ENCODE measurements at places on chromosomes 12 and 14.

DNA sequence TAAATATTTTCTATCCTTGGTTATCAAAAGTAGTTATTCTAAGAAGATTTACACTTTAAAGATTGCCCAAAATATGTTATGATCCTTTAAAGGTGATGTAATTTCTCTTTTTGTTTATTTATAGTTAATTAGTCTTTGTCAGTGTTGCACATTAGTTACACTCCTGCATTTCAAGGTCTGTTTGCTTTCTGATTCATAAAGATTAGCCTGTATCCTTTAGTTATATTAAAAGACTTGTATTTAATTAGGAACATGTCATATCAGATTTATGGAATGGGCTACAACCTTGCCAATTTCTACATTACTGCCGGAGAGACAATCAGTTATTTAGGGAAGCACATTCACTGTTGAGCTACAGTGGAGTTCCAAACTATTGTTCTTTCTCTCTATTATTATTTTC, 3.5 kb downstream of the EPYC start:
- no peak for DNase-seq

- DNase-seq = no peak
These were observed 217.7 kb downstream of the PHETA1 start for GRCh38 chr12:111150921-111151840.

- no peak for DNase-seq
These were observed 37.7 kb downstream of the BEST3 start for GRCh38 chr12:69661386-69661785.

DNA sequence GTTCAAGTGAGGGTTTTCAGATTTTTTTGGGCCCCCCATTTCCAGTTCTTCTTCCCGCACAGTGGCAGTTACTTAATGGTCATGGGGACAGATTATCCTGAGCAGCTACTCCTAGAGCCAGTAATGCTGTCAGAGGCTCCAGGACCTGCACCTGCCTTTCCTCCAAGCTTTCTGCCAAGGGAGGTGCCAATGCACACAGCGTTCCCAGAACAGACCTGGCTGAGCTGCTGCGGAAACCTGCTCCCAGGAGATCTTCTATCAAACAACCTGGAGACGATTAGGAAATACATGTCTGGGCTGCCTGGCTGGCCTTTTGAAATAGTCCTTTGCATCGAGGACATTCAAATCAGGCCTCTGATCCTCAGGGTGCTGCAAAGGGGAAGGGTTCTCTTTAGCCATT, 120.9 kb downstream of the SLC8A3 start:
- DNase-seq = no peak

DNA sequence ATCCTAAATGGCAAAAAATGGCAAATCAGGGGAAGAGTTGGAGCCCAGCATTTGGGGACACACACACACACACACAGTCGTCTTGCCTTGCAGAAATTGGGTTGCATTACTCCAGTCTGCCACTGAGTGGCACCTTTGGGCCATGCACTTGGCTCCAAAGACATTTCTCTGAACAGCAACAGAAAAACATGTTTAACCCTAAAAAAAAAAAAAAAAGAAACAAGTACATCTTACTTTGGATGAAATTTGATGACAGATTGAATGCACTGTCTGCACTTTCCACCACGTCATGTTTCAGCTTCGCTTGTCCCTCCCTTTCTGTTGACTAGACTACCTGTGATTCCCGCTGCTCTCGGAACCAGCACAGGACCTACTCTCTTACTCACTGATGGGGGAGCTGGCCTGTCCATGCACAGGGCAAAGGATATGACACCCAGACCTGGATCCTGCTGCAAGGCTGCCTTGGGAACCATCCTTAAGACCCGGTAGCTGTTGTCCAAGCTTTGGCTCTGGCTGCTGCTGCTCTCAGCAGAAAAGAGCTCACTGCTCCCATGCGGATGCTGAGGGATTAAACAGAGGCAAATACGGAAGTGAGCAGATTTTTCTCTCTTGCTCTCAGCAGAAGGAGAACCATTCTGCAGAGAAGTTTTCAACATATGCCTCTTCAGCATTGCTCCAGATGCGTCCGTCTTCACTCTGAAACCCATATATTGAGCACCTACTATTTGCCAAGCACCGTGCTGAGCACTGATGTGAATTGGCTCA, 376.8 kb downstream of the DPF3 start:
- DNase-seq = peak; percentile 89

DNA sequence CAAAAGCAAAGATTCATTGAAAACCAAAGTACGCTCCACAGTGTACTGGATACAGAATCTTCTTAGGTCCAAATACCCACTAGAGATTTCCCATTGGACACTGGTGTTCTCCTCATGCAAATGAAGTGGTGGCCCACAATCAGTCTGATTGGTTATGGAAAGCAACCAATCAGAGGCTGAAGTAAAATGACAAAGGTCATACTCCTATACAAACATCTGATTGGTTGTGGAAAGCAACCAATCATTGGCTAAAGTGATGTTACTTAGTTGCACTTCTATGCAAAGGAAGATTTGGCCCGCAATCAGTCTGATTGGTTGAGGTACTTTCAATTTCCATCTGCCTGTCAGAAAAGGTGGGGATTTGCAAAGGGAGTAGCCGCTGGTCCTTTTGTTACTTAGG, 1.3 kb upstream of the WASHC3 start:
- DNase-seq = no peak

- DNase-seq = no peak
These were observed 32.9 kb upstream of the IGF1 start for GRCh38 chr12:102513272-102513671.

GRCh38 chr12:68063900-68064590, 74.8 kb downstream of the IFNG-AS1 start:
- no peak for DNase-seq

DNA sequence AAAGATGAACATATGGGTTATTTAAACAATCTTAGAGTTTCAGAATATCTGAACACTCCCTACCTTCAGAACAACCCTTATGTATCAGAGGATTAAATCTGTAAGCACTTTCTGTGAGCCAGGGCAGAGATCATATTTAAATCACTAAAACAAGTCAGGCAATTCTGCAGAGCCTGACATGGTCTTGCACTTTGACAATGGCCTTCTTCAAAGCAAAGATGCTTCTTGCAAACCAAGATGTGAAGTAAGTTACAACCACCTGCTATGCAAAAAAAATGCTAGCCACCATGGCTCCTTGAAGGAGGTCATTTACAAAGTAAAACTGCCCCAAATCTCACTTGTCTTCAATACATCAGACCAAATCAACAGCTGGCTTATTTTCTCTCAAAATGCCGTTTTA, 3.2 kb downstream of the PPP1CC start:
- no peak for DNase-seq

DNA sequence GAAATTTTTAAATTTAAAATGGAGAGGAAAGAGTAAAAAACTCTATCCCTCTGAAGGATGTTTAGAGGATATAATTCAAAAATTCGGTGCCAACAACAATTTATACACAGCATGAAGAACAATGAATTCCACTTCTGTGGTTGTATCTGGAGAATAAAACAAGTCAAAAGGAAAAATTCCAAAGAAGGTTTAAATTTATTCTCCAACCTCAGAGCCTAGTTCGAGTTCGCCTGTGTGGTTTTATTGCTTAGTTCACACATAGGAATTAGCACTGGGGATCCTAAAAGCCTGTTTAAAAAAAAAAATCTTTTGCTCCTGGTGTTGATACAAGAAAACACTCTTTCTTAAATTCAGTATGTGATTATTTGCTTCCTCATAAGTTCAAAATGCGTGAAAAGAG, 79.2 kb downstream of the LLPH start:
- no peak for DNase-seq

- no peak for DNase-seq
These were observed 559.9 kb downstream of the C12orf50 start for GRCh38 chr12:87469295-87469694.

- peak; percentile 69 for DNase-seq
These were observed 1.1 kb downstream of the MYF5 start for GRCh38 chr12:80717856-80718255.

GRCh38 chr12:39928181-39928899, 177.5 kb downstream of the SLC2A13 start:
- DNase-seq = no peak

- peak; percentile 78 for DNase-seq
These were observed 4.3 kb downstream of the GPR132 start for GRCh38 chr14:105060751-105061427.

DNA sequence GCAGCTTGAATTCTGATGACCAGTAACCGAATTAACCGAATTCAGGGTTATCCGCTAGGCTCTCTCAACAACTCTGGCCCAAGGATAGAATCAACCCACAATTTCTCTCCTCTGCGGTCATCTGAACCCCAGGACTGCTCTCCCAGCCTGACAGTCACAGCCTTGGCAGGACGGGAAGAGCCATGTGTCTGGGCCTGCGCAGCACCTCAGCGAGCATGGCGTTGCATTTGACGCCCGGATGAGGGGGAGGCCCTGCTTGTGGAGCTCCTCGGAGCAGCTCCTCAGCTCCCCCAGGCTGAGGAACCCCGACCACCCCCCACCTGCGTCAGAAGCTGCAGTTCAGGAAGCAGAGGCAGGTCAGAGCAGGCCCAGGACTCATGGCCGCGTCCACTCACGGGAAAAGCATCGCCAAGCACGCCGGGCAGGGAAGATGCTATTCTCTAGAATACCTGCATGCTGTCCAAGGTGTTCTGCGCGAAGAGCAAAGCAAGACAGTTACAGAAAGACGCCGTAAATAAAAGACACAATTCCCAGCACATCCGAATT, 131.1 kb downstream of the PIWIL1 start:
- no peak for DNase-seq

DNA sequence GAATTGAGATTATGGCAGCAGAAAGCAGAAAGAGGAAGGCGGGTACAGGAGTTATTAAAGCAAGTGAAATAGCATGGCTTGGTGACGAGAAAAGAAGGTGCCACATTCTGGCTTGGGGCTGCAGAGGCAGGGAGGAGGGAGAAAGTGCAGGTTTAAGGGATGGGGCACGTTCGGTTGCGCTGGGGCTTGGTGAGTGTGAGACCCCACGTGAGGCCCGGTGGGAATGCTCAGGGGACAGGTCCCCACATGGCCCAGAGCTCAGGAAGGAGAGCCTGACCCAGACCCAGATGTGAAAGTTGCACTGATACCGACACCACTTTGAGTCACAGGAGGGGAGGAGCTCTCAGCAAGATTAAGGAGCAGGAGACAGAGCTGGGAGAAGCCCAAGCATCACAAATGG, 187.1 kb downstream of the PIWIL1 start:
- DNase-seq = no peak
